ENCODE measurements at places on chromosomes 6 and 20.

DNA sequence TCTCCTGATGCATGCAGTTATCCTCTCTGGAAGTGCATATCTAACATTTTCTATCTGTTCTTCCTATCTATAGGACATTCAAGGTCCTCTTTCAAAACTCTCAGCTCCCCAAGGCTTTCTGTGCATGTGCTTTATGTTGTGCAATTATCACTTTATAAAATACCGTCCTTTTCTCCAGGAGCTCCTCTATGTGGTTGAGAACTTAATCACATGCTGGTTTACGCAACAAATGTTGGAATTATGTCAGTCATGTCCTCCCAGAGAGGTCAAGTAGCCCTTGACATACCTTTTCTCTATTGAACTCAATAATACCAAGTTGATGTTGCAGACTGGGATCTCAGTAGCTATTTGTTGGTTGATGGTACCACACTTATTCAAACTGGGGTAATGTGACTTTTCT lies 388.4 kb downstream of the BTBD3 start:
- DNase-seq = peak; percentile 1

DNA sequence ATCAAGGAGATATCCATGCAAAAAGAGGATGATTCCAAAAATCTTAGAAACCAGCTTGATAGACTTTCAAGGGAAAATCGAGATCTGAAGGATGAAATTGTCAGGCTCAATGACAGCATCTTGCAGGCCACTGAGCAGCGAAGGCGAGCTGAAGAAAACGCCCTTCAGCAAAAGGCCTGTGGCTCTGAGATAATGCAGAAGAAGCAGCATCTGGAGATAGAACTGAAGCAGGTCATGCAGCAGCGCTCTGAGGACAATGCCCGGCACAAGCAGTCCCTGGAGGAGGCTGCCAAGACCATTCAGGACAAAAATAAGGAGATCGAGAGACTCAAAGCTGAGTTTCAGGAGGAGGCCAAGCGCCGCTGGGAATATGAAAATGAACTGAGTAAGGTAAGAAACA lies 10.1 kb upstream of the SNRNP48 start:
- no peak for DNase-seq

GRCh38 chr20:39897781-39898466 lies 791.1 kb downstream of the MAFB start:
- no peak for DNase-seq

- no peak for DNase-seq
These were observed 30.9 kb downstream of the FIG4 start for GRCh38 chr6:109722011-109722410.

- no peak for DNase-seq
These were observed 135.0 kb upstream of the SGK1 start for GRCh38 chr6:134452906-134453305.

- no peak for DNase-seq
These were observed 37.7 kb downstream of the HLA-DRB5 start for GRCh38 chr6:32492351-32492750.

GRCh38 chr20:62186887-62187866 lies 4.3 kb downstream of the MTG2 start:
- no peak for DNase-seq

- DNase-seq = peak; percentile 8
These were observed 75.2 kb upstream of the IYD start for GRCh38 chr6:150293423-150294173.

- no peak for DNase-seq
These were observed at the start of gene RNF39 for GRCh38 chr6:30075094-30075789. TSS of gene RNF39 (minus strand) at chr6:30075769. CDS start at chr6:30075585, 184 bp downstream.

GRCh38 chr20:49347156-49347555 lies 69.3 kb upstream of the ZNFX1 start:
- no peak for DNase-seq

GRCh38 chr6:20370393-20370792 lies 31.3 kb upstream of the E2F3 start:
- DNase-seq = no peak
